Activated T-helper 1 cell treated with anti-CD3 and anti-CD28 coated beads, Interleukin-2, amount 50 U/mL, for 16 hours (primary cell): ENCODE measurements at places on chromosomes 11 and 22.

DNA sequence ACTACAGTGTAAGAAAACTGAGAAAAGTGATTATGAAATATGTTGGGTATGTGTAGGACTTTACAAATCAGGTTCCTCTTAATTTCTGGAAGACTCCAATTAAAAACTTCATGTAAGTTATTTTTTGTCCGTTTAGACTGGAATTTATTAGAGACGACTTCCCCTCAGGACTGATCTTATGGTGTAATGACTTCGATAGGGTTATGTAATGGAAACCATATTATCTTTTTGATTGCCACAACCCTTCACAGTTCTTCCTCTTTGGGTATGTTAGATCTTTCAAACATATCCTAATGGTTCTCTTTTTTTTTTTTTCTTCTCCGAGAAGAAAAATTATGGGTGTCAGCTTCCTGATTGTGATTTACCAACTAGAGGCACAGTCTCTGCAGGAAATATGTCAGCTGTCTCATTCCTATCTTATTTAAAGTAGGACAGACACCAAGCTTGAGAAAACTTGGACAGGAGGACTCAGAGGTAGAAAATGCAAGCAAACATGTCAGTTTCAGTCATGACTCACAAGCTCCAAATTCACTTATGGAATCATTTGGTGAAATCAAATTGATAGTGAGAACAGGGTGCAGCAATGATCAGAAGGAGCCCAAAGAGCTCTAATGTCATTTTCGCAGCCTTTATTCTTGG, 11.1 kb upstream of the LDLRAD3 start:
- no peak for DNase-seq

DNA sequence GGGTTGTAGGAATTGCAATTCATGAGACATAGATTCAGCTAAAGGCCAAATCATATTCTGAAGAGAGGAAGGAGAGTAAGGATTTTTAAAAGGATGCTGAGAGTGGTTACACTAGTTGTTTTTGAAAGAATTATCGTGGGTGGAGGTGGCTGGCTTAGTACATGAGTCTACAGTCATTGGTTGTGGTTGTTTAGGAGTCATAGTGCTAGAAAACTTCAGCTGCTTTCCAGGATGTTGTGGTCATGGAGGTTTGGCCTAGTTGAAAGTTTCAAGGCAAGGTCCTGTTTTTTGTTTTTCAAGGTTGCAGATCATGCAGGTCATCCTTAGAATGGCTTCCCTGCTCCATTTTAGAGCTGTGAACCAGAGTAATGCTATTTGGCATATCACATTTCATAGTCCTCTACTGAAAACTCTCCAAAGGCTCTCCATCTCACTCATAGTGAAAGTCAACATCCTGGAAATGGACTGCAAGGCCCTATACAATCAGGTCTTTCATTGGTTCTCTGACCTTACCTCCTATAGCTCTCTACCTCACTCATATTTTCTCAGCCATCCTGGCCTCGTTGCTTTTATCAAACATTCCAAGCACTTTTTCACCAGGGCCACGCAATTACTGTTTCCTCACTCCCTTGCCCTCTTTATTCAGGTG, 26.1 kb upstream of the ZBTB44 start:
- DNase-seq = no peak

DNA sequence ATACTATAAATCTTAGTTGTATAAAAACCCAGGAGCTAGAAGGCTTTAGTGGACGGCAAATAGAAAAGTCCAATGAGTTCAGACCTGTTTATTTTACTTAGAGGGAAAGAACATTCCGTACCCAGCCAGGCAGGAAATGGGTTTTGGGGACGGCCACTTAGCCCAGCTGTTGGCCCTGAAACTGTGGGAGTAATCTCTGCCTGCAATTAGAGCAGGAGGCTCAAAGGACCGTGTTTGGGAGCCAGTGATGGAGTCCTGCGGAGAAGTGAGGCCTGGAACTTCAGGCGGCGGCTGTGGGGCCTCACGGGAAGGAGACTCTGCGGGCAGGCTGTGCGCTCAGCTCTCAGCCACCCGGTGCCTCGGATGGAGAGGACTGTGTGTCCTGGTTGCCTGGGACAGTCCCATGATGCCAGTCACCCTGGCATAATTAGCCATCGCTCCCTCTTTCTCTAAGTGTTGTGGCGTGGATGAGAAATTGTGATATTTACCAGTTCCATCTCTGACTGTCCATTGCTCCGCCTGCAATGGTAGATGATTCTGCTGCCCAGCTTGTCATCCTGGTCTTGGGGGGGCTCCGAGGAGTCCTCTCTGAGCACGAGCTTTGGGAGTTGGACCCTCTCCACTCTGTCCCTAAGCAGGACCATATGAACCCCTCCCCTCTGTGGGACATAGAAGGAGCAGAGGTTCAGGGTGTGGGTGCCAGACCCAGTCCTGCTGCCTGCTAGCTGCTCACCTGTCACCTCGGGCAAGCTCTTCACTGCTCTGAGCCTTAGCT, 530.3 kb downstream of the TBC1D22A start:
- DNase-seq = no peak

GRCh38 chr11:133955945-133956421, 785 bp downstream of the IGSF9B start:
- DNase-seq = no peak

DNA sequence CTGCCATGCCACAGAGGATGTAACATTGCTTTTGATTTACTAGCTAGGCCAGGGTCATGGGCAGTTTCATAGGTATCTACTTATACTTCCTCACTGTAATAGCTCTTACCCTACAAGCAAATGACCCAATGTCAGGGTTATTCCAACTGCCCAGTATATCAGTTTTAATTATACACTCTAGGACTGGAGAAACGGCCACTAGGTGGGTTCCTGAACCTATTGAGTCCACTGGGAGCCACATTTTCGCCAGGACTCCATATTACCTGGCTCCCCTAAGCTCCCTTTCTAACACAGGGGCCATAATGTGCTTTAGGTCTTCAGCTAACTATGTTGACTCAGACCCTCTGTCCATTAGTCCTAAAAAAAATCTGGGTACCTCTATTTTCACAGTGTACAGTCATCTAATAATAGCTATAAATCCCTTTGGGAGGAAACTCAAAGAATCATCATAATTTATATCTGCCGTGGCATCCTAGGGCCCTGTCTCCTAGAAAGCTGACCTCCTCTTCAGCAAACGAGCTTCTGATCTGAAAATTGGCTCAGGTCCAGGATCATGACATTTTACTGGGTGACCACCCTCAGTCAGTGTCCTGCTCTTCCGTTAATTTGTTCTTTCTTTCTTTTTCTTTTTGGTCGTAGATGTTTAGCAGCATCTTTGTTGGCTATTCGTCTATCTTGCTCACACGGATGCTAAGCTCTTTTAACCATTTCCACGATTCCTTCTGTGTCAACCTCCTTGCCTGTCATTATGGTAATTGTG, 244.3 kb downstream of the FAM76B start:
- DNase-seq = no peak

DNA sequence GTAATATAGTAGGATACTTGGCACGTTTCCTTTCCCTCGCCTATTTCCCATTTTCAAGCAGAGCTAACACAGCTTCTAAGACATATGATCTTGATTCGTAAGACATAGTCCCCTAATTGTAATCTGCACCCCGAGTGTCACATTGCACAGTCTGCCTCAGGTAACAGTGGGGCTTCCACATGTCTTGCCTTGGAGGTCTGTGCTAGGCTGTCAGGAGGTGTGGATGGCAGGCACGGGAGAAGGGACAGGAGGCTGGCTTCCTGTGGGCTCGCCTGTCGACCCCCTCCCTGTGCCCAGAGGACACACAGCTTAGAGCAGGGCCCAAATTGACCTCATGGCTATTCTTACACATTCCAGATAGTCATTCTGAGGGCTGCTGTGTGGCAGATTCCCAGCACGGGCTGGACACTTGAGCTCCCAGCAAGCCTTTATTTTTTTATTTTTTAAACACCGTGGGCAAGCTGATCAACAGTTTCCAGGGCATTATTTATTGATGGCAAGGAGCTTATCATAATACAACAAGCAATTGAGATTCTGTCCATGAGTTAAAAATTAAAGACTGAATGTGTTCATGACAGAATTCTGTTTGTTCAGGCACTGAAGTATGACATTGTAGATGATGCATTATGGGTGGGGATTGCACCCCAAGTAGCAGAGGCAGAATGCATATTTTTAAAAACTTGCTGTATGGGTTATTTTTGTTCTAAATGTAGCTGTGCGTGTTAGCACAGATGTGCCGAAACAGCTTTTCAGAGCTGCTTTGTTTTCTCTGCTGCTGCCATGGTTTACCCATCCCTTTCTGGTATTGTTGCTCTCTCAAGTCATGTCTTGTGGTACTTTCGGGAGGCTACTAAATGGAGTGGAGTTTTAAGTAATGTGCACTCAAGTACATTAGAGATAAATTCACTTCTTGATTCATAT, 113.0 kb downstream of the ATXN10 start:
- DNase-seq = no peak

GRCh38 chr11:12133547-12134235, 23.3 kb downstream of the MICAL2 start:
- DNase-seq = no peak

DNA sequence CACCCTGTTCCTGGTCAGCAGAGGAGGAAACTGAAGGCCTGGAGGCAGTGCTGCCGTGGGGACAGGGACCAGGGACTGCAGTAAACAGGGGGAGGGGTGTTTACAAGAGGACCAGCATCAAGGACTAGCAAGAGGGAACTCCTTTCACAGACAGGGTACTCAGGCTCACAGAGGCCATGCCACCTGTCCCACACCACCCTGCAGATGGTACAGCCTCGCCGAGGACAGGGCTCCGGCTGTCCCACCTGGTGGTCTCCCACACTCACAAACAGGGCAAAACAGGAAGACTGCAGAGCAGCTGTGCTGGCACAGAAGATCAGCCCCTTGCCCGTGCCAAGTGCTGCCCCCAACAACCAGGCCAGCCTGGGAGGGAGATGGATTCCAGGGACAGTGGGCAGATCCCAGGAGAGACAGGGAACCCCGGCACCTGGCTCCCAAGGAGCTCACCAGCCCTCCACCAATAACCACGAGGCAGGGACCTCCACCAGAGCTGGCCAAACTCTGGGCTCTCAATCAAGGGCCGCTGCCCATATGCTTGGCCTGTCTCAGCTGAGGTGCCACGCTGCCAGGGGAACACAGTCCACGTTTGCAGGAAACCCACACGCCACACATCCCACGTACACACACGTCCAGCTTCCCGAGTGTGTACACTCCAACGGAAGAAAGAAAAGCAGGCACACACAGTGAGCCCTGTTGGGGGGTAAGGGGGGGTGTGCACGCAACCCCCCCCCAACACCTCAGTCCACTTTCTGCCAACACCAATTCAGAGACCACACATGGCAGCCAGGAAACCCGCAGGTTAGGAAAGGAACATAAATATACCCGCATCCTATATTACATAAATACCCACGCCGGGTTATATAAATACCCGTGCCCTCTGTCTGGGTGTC, 2.1 kb downstream of the CSNK1E start:
- no peak for DNase-seq

- no peak for DNase-seq
Observed at GRCh38 chr11:36485298-36486002, 24.6 kb downstream of the TRAF6 start.

DNA sequence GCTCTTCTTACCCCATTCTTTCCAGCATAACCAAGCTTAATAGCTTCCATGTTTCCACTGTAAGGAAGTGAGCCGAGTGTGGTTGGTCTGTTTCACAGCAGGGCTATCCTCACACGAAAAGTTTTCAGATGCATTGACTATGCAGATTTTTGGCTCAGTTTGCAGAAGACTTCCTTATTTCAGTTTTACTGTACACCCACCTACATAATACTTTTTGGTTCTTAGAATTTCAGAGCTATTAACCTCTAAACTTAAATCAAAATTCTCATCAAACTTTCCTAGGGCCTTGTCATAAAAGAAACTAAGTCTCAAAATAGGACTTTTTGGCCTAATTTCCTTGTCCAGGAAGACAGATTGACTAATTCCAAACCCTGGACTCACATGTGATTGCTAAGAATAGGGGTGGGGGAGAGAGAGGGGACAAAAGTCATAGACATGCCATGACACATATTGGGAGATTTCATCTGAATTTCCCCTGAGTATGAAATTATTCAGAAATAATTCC, 7.3 kb upstream of the EHF start:
- no peak for DNase-seq

DNA sequence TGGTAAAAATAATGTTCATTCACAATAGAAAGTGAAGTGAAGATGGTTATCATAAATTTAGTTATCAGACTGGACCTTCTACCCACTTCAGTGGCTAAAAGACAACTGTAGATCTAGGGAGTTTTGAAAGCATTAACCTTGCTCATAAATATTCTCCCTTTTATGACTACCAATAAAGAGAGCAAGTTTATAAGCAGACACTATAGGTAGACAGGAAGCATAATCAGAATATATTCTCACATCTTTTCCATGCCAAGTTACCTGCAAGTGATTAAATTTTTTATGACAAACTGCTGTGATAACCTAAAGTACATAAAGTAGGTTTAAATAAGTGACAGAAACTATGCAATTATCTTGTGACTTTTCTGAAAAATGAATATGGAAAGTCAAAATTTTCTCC, 62.5 kb downstream of the LUZP2 start:
- no peak for DNase-seq

DNA sequence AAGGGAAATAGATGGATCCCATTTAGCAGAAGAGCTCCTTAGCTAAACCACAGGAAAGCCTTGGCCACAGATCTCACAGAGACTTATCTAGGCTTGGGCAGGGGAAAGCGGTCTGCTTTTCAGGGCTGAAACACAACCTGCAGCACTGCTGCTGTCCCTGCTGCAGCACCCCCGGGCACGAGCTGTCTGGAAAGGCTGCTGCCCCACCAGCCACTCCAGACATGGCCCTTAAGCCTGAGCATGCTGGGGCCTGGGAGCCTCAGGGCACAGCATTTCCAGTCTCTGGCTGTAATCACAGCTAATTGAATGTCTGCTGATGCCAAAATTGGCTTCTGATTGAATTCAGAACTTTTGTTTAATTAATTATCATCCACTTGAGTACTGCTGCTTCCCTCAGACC, 115.0 kb downstream of the TMPRSS5 start:
- DNase-seq = no peak

GRCh38 chr11:78078218-78079167, 1.2 kb downstream of the NDUFC2 start:
- DNase-seq = no peak

GRCh38 chr11:70703141-70704064, 305.1 kb downstream of the CTTN start:
- DNase-seq = no peak

- DNase-seq = no peak
Observed at GRCh38 chr11:122691549-122692150, 36.1 kb downstream of the UBASH3B start.

DNA sequence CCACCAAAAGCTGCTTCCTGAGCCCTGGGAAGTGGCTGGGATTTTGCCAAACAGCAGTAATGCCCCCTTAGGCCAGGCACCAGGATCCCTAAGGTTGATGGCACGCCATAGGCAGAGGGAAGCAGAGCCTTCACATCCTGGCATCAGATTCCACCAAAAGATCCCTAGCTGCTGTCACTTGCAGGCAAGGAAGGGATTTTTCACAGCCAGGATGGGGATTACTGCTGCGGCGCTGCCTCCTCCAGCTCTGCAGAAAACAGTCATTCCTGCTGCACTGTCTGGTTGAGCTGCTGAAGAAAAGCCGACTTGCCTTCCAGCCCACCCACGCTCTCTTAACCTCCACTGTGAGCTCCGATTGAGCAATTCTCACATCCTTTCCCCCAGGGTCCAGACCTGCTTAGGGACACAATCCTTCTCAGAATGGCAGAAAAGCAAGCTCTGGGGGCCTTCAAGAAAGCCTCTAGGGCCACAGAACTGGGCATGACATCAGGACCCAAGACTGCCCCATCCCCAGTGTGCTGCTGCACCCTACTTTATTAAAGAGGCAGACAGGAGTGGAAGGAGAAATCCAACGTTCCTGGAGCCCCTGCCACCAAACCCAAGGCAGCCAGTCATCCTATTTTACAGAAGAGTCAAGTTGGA, 19.9 kb downstream of the SYN3 start:
- DNase-seq = no peak

GRCh38 chr11:4891996-4892640, 10.4 kb downstream of the OR51T1 start:
- DNase-seq = no peak
